HT-29 (cell line): ENCODE measurements at places on chromosomes 12 and 14.

DNA sequence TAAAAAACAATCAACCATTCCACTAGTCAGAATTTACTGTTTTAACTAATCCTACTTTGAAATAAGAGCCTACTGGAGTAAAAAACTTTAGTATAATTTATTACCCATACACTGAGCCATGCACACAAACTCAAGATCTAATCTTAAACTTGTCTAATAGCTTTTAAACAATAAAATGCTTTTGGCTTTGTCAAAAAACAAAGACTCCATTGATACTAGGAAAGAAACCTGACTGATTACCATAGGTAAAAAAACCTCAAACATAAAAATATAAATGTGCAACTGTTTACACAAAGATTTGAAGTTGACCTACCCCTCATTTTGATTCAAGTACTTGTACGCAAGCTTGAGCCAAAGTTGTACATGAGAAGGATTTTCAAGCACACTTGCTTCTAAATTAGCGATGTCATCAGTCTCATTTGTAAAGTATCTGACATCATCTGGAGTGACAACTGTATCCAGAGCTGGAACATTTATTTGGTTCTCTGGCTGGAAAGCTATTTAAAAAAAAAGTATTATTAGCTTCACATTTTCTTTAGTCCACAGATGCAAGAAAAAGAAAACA, 36.1 kb downstream of the ZFC3H1 start:
- peak; percentile 37 for DNase-seq

DNA sequence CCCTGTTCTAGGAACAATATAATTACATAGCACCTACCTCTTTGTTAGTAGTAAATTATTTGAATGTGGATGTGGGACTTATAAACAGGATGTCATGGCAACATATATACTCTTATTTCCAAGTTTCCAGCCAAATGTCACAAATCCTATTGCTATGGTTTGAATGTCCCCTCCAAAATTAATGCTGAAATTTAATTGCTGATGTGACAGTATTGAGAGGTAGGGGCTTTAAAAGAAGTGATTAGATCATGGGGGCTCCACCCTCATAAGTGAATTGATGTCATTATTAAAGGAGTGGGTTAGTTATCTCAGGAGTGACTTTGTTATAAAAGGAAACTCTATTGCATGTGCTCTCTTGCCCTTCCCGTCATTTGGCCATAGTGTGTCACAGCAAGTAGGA, 164.2 kb upstream of the ATF7IP start:
- DNase-seq, result no peak

DNA sequence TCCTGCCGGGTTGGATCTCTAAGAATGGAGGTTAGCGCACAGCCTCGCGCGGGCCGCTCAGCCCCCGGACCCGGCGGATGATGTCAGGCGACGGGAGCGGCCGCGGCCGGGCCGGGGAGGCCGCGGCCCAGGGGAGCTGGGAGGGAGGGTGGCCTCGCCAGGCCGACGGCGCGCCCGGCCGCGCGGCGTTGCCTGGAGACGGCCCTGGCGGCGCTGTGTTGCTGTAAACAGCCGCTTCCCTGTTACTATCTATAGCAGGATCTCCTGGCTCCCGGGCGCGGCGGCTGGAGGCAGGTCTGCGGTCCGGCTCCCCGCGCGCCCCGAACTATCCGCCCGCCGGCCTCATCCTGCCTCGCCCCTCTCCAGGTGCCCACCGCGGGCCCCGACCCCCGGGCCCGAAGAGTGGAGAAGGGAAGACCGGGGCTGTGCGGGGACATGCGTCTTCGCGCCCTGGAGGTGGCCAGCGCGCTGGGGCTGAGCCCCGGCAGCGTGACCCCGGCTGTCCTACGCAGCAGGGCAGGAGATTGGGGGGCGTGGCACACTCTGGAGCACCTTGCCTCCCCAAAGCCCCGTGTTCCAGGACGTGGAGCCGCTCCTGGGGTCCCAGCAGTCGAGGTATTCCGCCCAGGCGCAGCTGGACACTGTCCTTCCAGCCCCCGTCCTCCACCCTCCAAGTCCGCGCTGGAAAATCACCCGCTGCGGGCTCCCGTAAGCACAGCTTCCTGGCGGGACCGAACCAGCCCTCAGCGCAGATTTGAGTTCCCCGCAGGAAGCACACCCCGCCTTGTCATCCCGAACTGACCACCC, 1.4 kb upstream of the FOS start:
- peak; percentile 88 for DNase-seq

DNA sequence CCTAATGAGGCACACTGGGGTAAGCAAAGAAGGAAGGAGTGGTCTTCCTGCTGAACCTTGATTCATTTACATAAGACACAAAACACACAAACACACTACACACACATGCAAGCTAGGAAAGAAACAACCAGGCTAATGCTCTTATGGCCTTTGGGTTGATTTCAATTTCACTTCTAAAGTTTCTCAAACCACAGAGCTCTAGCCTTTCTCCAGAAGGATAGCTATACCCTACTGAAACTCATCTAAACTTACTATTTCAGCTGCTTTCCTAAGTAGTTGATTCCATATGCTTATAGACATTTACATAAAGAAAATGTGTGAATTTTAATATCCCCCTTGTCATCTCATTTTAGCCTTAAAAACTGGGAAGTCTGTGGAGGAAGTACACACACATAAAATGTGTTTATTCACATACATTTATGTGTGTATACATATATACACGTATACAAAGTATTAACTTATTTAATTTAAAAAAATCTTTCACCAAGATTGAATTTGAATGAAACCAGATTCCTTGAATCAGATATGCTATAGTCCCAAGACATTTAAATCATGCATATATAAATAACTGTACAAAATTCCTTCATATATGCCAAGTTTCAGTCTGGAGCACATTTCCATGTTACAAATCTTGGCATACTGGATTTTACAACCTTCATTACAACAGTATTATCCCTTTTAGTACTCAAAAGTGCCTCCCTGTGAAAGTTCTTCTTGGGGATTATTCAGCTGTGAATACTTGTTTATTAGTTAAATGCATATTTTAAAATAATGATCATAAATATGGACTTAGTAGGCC, 231.8 kb upstream of the NPAS3 start:
- DNase-seq, result no peak
